Right lobe of liver (tissue), 6 donors: ENCODE measurements at places on chromosomes 7 and 10. TPM values are rescaled to one million over a fixed set of nuclear protein-coding genes. Genes with fewer than 3 reads are reported as not detected.

GRCh38 chr10:112999102-112999501, 49.1 kb downstream of the TCF7L2 start:
- no peak for DNase-seq

Gene HOGA1
- 40.3 TPM for total RNA-seq

Gene SH2B2
- total RNA-seq: 2.5 TPM

DNA sequence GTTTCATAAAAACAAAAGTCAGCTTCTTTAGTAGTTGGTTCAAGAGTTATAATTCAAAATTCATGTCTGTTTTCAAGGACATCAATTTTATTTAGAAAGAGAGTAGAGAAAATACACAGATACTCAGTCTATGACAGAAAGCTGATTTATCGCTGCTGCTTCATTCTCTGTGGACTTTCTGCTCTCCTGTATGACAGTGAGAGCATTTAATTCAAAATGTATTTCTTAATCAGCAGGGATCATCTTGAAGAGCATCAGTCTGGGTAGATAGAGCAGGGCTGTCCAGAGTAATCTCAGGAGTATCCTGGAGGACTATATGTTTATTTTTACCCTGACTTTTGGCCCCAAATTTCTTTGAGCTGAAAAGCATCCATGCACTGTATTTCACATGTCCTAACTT, 1676.7 kb downstream of the REEP3 start:
- DNase-seq: no peak

- no peak for DNase-seq
Observed at GRCh38 chr7:120417244-120417979, 144.4 kb downstream of the KCND2 start.
